Glomerular endothelial cell (primary cell): ENCODE measurements at places on chromosomes 5 and 9.

- no peak for DNase-seq
Observed at GRCh38 chr5:85108471-85108870, 723.8 kb upstream of the EDIL3 start.

DNA sequence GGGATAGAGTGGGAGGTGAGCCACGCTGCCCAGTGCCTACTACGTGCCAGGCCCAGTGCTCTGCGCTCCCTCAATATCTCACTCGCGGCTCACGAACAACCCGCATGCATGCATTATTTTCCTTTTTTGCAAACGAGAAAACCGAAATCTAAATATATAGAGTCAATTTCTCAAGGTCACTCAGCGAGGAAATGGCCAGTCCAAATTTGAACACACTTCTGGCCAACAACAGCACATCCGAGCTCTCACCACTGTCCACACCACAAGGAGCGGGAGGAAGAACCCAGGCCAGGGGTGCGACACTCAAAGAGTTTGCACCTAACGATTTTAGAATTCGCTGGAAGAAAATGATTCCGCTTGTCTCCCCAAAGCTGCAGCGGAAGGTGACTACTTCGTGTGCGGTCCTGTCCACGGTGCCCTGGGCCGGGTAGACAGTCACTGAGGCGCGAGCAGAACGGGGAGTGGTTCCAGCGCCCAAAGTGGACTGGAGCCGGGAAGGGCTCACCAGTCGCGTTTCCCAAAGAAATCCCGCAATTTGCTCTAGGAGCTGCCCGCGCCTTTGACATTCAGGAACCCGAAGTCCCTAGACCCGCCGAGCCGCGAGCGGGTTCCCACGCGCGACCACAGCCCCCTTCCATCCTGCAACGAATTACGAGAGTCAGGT, 1.1 kb upstream of the TLX3 start:
- DNase-seq, result no peak

DNA sequence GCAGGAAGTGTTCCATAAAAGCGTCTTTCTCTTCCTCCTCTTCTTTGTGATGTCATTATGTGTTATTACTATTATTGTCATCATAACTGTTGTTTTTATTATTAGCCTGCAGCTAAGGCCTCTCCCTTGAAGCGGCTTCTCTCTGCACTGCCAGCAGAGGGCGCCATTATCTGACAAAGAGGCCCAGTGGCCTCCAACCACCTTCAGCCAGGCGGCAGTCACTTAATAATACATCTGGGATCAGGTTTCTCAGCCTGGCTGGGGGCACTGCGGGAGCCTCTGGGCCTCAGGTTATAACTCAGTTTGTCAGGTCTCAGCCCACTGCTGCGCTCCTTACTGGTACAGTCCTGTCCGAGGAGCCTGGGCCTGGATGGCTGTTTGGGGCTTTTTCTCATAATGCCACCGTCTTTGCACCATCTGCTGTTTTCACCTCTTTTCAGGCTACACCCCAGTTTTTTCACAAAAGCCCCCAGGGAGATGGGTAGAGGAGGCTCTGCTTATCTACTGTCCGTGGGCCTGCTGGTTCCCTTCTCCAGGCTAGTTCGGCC, 281.9 kb downstream of the NSG2 start:
- DNase-seq, result peak; percentile 12

GRCh38 chr9:1100945-1101344, 50.8 kb downstream of the DMRT2 start:
- DNase-seq, result no peak

DNA sequence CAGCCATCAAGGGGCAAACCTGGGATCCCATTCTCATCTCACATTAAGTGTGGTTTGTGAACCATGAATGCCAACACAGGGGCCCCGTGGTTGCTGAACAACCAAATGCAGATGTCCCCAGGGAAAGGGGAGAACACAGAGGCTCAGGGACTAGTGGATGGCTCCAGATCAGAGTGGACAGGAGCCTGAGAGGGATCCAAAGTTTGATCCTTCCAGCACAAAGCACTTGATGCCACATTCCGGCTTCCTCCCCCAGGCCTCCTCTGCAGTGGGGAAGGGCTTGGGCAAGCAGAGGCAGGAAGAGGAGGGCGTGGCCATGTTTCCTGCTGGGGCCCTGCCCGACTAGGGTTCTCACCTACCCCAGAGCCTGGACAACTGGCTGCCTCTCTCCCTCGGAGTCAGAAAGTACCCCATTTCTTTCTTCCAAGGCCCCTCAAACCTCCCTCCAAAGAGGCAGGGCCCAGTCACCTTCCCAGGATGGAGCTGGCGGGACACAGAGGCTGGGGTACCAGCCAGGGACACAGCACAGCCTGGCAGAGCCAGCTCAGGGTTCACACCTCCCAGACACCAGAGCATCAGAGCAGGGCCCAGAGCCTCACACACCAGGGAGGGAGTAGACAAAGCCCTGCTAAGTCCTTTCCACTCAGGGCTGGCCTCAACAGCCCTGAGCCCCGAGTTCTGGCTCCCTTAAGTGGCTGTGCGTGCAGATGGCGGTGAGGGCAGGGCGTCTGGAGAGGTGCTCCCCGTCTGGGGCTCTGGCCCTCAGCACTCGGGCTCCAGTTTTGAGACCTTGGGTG, 4.3 kb upstream of the RNF44 start:
- DNase-seq, result no peak
